ENCODE measurements at places on chromosomes 6 and 20.

GRCh38 chr6:6469074-6469473 is 119.4 kb upstream of the LY86 start:
- no peak for DNase-seq

DNA sequence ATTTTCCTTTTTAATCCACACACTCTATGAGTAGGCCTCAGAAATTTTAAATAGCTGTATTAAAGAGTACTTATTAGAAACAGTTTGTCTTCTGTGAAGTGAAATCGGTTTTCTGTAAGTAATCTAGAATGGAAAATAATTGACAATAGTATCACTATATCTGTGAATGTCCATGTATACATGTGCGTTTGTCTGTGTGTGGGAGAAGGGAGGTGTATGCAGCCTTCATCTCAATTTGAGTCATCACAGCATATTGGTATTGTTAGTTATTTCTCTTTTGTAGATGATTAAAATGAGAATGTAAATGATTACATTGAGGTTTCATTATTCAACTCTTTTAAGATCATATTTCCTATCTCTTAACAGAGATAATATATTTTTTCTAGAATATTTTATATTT is 206.0 kb downstream of the EYS start:
- DNase-seq: no peak

DNA sequence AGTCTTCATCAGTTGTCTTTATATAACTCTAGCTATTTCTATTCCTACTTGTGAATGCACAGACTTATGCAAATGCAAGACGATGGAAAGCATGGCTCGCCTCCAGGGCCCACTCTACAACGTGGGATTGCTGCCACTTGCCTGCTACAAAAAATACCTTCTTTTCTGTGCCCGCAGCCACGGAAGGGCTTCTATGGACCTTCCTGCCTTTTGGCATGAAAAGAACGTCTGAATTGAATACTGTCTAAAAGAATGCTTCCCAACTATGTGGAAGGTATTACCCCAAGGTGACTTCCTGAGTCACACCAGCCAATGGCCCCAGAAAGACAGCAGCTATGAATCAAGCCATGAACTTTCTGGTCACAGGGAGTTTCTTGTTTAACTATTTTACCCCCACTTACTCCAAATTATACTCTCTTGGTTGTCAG is 261.2 kb downstream of the HIVEP2 start:
- DNase-seq: no peak

GRCh38 chr6:38182426-38182825 is 362.9 kb downstream of the ZFAND3 start:
- DNase-seq: no peak

- DNase-seq: no peak
Measured at GRCh38 chr6:167564416-167565250, 239.7 kb downstream of the TTLL2 start.

DNA sequence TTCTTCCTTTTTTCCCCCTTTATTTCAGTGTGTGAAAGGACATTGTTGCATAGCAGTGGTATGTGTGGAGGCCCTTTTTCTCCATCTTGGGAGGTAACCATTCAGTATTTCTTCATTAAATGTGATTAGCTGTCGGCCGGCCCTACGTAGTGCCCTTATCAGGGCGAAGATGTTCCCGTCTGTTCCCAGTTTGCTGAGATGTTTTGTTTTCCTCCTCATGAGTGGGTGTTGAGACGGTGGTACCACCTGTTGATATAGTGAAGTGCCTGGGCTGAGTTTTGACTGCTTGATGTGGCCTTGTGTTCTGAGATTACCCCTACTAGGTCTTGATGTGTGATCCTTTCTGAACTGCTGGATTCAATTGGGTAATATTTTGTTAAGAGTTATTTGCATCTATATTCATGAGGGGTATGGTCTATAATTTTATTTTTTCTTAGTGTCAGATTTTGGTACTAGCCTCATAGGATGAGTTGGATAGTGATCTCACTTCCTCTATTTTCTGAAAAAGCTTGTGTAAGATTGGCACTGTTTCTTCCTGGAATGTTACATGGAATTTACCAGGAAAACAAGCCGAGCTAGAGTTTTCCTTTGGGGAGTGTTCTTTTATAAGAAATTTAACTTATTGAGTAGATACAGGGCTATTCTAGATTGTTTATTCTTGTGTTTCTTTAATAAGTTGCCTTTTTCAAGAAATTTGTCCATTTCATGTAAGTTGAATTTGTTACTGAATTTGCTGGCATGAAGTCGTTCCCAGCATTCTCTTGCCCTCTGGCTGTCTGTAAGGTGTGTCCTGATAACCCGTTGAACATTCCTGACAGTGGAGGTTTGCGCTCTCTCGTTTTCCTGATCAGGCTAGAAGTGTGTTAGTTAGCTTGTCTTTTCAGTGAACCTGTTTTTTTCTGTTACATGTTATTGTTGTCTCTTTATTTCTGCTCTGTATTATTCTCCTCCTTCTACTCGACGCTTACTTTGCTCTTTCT is 4.3 kb downstream of the MTG2 start:
- no peak for DNase-seq

- no peak for DNase-seq
Measured at GRCh38 chr6:144330017-144330987, 45.2 kb downstream of the UTRN start.

- no peak for DNase-seq
Measured at GRCh38 chr6:85110943-85111342, 338.9 kb upstream of the NT5E start.

GRCh38 chr20:49880177-49880576 is 35.2 kb downstream of the SPATA2 start:
- no peak for DNase-seq

DNA sequence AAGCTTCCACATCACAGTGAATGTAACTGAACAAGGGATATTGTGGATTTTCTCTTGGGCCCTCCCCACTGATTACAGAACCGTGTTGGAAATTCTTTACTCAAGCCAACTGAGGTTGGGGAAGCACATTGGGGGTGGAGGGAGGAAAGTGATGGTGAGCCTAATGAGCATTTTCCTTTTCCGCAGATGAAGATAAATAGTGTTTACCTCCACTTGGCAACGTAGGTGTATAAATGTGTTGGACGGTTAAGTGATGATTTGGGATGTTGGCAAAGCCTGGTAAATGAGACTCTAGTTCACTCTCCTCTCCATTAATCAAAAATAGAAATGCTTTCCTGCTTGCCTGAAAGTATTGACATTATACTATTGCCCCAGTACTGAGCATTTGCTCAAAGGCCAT is 27.1 kb upstream of the NRN1 start:
- no peak for DNase-seq

DNA sequence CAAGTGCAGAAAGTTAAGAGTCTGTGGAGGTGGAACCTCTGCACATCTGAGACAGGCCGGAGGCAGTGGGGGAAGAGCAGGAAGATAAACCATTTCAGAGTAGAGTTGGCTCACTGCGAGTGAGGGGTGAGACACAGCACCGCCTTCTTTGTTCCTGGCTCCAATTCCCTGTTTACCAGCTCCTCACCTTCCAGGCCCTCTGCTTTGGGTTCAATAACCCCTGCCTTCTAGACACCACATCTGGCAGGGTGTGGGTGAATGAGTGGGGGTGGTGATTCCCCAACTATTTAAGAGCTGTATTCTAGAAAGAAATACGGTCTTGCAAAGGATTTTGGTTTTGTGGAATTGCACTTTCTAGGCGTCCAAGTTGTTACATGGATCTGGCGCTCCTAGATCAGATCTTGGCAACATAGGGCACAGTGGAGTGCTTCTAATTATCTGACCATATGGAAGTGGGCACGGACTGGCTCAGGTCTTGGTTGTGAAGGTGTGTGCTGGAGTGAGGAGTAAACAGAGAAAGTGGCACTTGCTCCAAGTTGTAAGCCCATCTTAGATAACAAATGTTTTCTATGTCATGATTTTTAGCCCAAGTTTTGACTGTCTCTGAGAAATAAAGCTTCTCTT is 141.6 kb upstream of the NRN1 start:
- no peak for DNase-seq

DNA sequence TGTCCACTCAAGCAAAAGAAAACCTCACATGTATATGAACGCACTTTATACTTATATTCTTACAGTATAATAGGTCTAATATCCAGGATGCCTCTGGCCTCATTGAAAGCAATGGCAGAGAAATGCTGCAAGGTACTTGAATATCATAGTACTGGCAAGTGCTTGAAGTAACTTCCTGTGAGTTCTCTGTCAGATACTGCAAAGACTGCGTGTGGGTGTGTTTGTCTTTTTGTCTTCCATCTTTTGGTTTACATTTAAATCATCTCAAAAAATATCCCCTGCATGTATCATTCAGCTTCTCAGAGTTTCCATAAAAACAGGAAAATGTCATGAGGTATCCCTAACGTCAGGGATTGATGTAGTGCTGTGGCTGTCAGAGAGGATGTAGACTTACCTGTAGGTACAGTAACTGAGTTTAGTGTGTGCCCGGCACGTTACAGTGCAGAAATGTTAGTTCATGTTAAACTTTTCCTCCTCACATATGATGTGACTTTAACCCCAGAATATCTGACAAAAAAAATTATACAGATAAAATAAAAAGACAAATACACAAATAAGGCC is 184.3 kb downstream of the DST start:
- no peak for DNase-seq

Measured in activated CD8-positive, alpha-beta memory T cell treated with anti-CD3 and anti-CD28 coated beads for 4 hours (primary cell).